ENCODE measurements at places on chromosomes 16 and 17. TPM values are rescaled to one million over a fixed set of nuclear protein-coding genes. Genes with fewer than 3 reads are reported as not detected.

GRCh38 chr17:4598776-4599504 is 14.6 kb downstream of the SMTNL2 start:
- H3K27me3 ChIP-seq, result no peaks in the 10 kb centered on the region
- peaks cover 22% of the 10 kb centered on the region for H3K4me1 ChIP-seq
- no peak for DNase-seq
- H3K4me3 ChIP-seq, result no peak overlapping the region

DNA sequence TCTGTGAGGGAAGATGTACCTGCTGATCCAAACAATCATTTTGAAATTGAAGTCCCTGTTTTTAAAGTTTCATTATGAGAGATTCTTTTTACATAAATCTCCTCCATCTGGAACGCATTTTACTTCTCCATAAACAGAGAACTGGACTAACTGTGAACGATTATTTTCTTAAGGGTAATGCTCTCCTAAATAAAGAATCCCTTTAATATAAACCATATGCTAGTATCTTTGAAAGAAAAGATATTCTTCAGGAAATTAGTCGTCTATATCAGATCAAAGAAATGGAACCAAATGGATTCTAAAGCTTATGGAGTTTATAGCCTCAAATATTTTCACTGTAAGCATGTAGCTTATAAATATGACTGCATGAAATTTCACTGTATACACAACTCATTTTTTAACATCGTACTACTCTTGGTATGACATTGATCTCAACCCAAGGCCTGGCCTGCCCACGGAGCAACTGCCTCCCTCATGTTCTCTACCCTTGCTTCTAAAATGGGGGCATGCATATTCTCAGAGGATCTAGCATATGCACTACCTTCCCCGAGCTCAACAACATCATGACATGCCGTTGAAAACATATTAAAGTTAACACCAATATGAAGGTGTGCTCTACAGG is 66.4 kb downstream of the MYH10 start:
- H3K4me1 ChIP-seq, result no peaks in the 10 kb centered on the region

DNA sequence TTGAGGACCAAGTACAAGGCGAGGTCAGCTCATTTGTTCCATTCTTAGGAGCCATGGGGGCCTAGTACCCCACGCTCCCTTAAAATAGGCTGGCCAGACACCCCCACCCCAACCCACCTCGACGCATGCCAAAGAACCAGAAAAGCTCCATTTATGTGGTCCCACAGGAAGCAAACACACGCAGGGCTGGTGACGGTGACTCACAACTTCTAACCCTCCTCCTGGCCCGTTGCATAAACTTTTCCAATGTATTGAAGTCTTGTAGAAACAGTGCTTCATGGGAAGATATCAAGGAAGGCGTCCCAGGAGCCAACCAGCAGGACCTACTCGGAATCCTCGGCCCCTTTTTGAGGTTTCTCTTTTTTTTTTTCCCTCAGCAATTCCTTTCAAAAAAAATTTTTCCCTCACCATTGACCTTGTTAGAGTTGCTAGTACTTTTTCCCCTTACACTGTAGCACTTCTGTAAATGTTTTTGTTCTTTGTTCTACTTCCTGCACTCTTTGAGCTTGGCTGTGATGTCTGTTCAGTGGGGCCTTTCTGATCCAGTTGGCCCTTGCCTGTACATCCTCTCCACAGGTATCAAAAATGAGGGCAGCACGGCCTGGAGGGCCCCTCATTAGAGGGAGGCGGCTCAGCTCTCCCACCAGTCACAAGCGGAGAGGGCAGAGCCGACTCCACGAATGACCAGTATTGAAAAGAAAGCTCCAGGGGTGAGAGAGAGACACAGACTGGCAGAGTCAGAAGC is 208.3 kb downstream of the RGS9 start:
- H3K4me1 ChIP-seq, result no peaks in the 10 kb centered on the region
- DNase-seq, result no peak
- no peaks in the 10 kb centered on the region for H3K36me3 ChIP-seq
- no peaks in the 10 kb centered on the region for H3K27me3 ChIP-seq
- H3K4me3 ChIP-seq, result no peak overlapping the region
- H3K27ac ChIP-seq, result no peak overlapping the region

- H3K27me3 ChIP-seq, result no peaks in the 10 kb centered on the region
- H3K4me3 ChIP-seq, result no peak overlapping the region
- no peaks in the 10 kb centered on the region for H3K4me1 ChIP-seq
These were observed 36.9 kb upstream of the TRAP1 start for GRCh38 chr16:3754081-3754703.

DNA sequence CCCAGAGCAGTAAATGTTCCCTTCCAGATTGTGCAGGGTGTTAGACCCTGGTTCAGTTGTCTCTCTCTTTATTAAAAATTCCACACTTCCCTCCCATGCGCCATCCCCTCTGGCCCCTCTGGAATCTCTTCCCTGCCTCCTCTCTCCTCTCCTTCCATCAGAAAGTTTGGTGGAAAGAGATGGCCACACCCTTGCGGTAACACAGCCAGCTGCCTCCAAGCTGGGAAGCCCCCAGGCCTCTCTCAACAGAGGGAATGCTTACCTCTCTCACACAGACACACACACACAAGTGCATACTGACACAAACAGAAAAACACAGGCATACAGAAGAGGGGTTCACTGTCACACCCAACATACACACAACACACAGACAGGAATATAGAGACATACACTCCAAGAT is 220.5 kb downstream of the C16orf78 start:
- DNase-seq, result no peak
- no peak overlapping the region for H3K4me3 ChIP-seq
- H3K36me3 ChIP-seq, result no peaks in the 10 kb centered on the region
- no peak overlapping the region for H3K27ac ChIP-seq
- no peaks in the 10 kb centered on the region for H3K27me3 ChIP-seq

DNA sequence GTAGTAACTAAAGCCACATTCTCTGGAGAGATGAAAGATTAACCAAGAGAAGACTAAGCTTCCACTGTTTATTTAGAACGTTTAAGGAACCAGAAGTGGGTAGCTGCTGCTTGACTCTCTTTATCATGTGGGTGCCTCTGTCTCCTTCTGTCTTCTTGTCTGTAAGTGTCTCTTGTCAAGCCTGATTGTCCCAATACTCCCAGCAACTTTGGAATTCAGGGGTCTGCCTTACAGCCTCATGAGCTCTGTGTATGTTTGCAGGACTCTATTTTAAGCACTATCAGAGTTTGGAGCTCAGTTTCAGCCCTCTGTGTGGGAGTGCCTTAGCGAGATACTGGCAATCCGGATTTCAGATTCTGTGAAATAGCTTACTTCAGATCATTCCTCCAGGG is 29.3 kb upstream of the SPACA3 start:
- DNase-seq, result no peak
- no peaks in the 10 kb centered on the region for H3K36me3 ChIP-seq
- H3K4me1 ChIP-seq, result peaks cover 7% of the 10 kb centered on the region
- H3K27me3 ChIP-seq, result no peaks in the 10 kb centered on the region
- no peak overlapping the region for H3K4me3 ChIP-seq

DNA sequence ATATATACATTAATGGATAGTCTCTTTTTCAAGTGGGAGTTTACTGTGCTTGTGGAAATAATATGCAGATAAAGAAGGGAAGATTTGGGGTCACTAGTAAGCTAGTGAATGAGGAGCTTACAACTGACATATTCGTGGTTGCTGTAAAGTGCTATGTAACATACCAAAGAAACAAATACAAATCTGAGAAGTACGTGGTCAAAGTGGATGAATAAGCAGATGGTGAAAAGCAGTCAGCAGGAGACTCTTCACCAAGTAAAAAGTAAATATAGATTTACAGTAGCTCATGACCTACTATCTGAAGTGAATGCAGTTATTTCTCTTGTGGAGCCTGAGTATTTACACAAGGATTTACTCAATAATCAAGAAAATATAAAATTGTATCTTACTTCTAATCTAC is 136.6 kb upstream of the ELAC2 start:
- H3K36me3 ChIP-seq, result no peaks in the 10 kb centered on the region
- no peak overlapping the region for H3K27ac ChIP-seq
- no peaks in the 10 kb centered on the region for H3K27me3 ChIP-seq
- no peak for DNase-seq

DNA sequence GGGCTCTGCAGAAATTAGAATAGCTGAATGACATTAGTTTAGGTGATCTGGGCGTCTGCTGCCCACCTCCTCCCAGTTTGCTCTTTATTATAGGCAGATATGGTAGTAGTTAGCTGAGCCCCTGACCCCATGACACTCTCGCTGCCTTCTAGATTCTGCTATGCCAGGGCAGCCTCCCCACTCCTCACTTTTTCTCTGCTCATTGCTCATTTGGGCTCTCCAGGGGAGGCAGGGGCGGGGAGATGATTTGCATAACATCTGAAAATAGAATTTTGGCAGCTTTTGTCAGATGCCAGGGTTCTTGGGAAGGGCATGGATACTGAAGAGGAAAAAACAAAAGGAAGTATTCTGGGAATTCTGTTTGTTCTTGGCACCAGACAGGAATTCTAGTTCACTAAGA is 78.0 kb upstream of the GAS7 start:
- no peak for DNase-seq
- H3K4me3 ChIP-seq, result no peak overlapping the region
- H3K27ac ChIP-seq, result no peak overlapping the region
- H3K4me1 ChIP-seq, result no peaks in the 10 kb centered on the region
- no peaks in the 10 kb centered on the region for H3K36me3 ChIP-seq

GRCh38 chr16:49697631-49698452 is 158.1 kb downstream of the ZNF423 start:
- no peak for DNase-seq
- peaks cover 24% of the 10 kb centered on the region for H3K27me3 ChIP-seq
- H3K36me3 ChIP-seq, result no peaks in the 10 kb centered on the region
- H3K4me3 ChIP-seq, result no peak overlapping the region
- no peak overlapping the region for H3K27ac ChIP-seq
- H3K4me1 ChIP-seq, result no peaks in the 10 kb centered on the region

DNA sequence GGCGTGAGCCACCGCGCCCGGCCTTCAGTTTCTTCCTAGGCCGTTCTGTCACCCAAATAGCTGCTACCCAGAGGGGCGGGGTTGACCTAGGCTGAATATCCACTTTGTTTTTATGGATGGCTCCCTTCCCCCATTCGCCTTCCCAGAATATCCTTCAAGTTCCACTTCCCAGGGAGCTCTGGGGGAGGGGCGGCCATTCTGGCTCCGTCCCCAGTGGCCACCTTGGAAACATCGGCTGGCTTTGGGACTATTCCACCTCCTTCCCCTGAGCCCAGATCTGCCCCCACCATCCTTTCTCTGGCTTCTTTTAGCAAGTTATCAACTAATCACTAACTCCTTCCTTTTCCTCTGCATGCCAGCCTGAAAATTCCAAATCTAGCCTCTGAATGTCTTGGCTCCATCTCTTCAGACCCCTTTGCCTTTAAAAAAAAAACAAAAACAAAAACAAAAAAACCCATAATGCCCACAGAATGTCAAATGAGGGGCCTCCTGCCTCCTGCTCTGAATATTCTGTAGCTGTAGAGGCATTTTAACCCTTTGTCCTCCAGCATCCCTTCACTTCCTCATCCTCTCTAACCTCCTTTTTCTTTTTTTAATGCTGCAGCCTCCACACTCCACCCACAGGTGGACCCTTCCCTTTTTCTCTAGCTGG is 6.4 kb downstream of the ATP1B2 start:
- peaks cover 1% of the 10 kb centered on the region for H3K27me3 ChIP-seq
- no peak overlapping the region for H3K27ac ChIP-seq

DNA sequence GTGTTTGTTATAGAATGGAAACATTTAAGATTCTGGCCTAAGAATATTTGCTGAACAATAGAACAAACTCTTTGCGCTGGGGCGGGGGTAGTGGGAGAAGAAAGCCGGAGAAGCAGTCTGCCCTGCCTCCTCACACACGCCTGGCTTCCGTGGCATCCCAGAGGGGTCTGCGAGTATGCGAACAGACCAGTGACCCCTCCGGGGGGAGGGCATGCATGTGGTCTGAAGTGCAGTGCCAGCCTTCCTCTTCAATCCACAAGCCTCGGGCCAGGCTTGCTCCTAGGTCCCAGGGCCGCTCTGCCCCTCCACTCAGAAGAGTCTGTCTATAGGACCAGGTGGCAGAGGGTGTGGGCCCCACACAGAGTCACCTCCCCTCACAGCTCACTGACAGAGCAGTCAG is 14.1 kb upstream of the IGFALS start:
- no peak overlapping the region for H3K4me3 ChIP-seq
- H3K4me1 ChIP-seq, result peaks cover 4% of the 10 kb centered on the region
- no peaks in the 10 kb centered on the region for H3K27me3 ChIP-seq

- no peaks in the 10 kb centered on the region for H3K27me3 ChIP-seq
- H3K4me3 ChIP-seq, result no peak overlapping the region
- no peak for DNase-seq
- H3K4me1 ChIP-seq, result no peaks in the 10 kb centered on the region
- H3K27ac ChIP-seq, result no peak overlapping the region
These were observed 166.4 kb downstream of the CEP112 start for GRCh38 chr17:66025551-66025950.

DNA sequence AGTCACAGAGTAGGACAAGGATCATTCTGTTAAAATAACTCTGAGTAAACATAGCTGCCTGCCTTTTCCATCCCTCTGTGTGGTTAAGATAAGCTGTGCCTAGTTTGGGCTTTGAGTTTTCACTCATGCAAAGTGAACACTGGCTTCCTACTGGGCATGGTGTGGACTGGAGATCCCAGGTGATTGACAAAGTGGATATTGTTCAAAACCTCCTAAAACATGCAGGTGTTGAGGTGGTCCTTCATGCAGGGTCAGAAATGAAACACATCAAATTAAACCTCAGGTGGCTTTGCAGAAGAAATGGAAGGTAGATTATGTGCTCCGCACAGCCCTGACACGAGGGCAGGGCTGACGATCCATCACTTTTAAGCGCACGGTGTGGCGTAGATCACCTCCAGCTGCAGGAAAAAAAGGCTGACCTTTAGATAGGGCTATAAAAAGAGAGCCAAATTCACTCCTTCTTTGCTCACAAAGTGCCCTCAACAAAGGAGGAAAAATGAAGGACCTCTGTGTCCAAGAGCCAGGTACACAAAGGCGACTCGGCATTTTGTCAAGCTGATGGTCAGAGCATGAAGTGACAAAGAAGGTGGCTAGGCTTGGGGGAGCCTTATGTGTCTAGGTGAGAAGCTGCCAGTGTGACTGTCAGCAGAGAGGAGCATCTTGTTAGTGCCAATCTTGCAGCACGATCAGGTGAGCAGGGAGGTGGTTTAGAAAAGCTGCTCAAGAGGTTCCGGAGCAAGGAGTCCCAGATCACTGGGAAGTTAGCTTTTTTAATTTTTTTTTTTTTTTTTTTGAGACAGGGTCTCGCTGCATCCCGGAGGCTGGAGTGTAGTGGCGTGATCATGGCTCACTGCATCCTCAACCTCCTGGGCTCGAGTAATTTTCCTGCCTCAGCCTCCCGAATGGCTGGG is 19.9 kb upstream of the ITPRIPL2 start:
- H3K27me3 ChIP-seq, result no peaks in the 10 kb centered on the region
- DNase-seq, result peak; percentile 66
- no peaks in the 10 kb centered on the region for H3K36me3 ChIP-seq

Gene ACSM3
- 108 TPM for total RNA-seq

Gene SEPTIN1
- 0.18 TPM for total RNA-seq

Gene SRL
- total RNA-seq, result not detected

Gene AATF
- 53.3 TPM for total RNA-seq
